IPS DF 19.7 (cell line): ENCODE measurements at places on chromosomes 2 and 18.

DNA sequence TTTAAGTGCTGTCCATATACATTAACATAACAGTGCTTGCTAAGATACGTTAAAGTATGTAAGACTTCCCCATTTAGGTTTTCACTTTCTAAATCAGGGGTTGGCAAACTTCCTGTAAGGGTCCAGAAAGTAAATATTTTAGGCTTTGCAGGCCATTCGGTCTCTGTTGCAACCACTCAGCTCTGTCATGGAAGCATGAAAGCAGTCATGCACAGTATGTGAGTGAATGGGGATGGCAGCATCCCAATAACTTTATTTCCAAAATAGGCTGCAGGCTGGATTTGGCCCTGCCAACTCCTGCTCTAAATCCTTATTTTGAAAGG is 128.7 kb downstream of the PLA2R1 start:
- no peak for DNase-seq

DNA sequence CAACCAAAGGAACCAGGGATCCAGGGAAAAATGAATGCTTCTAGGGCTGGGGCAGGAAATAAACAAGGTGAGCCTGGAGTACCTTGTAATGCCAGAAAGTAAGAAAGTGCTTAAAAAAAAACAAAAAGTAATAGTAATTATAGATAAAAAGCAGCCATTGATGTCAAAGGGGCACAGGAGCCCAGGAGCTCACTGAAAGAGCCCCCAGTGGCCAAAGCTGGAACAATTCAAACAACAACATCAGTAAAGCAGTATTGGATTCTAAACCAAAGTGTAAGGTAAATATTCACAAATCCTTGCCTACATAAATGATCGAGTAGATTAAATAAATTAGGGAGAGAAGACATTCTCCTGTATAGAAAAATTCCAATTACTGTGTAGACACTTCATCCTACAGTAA is 114.3 kb upstream of the ARL4C start:
- DNase-seq: no peak

- no peak for DNase-seq
These were observed 229.6 kb upstream of the ID2 start for GRCh38 chr2:8452296-8452695.

DNA sequence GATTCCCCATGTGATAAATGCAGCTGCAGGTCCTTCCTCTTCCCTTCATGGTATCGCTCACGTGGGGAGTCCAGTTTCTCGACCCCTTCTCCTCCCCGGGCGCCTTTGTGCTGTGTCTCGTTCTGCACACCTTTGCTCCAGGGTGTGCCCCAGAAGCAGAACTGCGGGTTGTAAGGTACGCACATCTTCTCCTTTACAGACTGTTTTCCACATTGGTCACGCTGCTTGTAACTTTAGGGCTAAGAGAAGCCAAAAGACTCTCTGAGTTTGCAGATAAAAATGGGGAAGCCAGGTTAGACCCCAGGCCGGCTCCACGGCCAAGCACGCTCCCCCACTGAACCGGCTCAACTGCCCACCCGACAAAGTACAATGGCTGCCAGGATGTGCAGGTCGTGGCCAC is 45.9 kb upstream of the TFCP2L1 start:
- no peak for DNase-seq

- no peak for DNase-seq
These were observed 124.6 kb upstream of the KCNH7 start for GRCh38 chr2:162963156-162963555.

DNA sequence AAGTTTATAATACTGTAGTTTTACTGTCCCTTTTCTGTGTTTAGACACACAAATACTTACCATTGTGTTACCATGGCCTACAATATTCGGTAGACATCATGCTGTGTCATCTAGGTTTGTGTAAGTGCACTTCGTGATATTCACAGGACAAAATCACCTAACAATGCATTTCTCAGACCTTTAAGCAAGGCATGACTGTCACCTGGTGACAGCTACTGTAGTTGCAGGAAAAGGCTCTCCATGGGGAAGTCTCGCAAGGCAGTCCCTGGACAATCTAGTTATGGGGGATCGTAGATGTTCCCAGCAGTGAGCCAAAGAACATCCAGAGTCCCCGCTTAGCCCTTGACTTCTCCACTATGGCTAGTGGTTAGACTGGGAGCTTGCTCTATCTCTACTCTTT is 73.1 kb downstream of the EIF2AK3 start:
- DNase-seq: no peak

DNA sequence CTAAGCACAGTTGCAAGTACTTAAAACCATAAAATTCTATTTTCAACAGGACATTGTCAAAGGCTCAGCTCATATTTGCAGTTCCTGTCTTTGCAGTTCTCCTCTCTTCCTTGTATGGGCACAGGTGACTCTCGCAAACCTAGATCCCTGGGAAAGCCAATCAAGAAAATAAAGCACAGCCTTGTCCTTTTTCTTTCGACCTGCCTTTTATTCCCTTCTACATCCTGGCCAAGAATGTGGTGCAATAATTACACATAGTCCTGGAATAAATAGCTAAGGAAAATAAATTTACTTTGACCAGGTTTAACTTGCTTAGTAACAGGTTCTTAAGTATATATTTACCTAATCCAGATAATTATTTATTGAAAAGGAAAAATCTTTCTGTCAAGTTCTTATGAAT is 20.2 kb downstream of the ATG16L1 start:
- DNase-seq: no peak

DNA sequence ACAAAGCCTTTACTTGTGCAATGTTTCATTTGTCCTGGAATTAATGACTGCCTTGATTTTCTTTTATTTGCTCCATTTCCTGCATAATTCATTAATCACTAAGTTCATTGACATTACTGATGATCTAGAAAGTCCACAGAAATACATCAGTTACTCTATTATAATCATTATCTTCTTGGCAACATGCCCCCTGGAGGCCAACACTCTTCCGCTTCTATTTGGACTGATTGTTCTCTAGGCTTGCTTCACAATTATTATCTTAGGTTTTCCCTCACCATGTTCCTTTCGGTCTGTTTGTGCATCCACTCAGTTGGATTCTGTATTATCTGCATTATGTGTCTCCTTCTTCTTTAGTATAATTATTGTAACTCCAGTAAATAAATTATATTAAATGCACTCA is 461.0 kb upstream of the CDH2 start:
- DNase-seq: no peak

DNA sequence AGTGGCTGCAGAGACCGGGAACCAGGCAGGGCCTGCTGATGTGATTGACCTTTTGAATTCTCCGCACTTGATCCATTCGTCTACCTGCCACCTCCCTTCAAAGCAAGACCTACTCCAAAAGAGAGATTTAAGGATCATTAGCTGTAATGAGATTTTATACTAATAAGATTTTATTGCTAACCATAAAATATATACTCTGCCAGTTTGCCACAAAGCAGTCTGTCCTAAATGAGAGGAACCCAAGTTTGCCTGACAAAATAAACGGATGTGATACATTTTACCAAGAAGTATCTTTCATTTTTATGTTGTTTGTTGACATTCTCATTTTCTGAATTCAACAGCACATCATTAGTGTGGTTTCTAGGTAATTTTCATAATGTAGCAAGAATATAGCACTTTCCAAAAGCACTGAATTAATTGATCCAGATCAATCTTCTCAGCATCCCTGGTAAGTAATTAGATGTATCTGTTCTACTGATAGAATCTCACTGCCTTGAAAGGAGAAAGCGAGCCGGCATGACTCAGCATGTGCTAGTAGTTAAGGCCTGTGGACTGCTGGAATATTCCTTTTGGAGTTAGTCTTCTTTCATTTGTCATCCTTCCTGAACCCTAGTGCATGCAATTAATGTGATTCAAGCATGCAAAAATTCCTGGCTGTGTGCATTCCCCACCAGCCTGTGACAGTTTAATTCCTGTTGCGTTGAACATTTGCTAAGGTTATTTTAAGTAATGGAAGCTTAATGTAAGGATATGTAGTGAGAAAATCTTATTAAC is 128.5 kb downstream of the ARL6IP6 start:
- DNase-seq: no peak

- no peak for DNase-seq
These were observed 274.9 kb upstream of the UBE2E3 start for GRCh38 chr2:180705551-180705950.

DNA sequence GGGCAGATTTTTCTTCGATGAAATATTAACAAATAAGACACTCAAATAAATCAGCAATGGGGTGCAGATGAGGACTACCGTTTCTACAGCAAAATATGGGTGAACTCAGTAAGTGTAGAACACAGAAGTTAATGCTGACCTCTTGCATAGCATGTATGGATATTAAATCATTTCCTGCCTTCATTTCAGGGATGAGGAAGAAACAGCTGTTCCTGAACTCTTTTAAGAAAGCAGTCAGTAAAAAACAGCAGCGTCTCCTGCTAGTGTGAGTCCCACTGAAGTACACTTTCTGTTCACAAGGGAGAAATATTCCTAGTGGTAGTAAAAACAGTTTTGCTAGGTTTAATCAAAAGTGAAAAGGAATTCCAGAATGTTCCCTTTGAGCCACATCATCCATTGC is 379.0 kb downstream of the ZEB2 start:
- DNase-seq: no peak

- DNase-seq: no peak
These were observed 258.3 kb downstream of the CYRIA start for GRCh38 chr2:16407358-16407757.

- no peak for DNase-seq
These were observed 336.2 kb downstream of the TXNL1 start for GRCh38 chr18:56302156-56302555.

- DNase-seq: no peak
These were observed 11.4 kb downstream of the DARS1 start for GRCh38 chr2:135974036-135974435.

DNA sequence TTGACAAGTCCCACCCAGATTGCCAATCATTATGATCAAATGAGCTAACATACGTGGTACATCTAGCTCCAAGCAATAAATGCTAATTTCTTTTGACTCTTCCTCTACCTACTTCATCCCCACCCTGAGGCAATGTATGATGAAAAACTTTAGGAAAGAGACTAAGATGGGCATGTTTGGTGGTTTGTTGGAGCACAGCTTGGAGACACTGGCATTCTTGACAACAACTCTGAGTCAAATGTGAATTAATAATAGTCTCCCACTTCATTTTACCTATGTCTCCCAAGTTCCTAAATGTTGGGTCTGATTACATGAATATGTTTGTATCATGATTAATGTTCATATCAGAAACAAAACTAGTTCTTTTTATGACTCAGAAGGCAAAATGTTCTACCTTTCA is 36.6 kb downstream of the EXOC6B start:
- no peak for DNase-seq

DNA sequence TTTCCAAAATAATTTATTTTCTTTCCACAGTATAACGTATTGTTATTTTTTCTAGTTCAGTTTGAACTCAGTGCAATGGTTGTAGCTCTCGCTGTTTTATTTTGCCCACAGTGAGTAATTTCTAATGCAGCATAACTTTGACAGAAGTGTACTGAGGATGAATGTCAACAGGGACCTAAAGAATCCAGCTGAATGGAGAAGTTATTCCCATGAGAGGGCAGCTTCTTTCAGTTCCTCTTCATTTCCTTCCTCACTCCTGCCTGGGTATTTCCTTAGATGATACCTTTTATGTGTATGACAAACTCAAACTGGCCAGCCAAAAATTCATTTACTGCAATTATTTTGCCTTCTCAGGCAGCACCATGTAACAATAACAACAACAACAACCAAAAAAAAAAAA is 1223.1 kb upstream of the ZEB2 start:
- DNase-seq: no peak

DNA sequence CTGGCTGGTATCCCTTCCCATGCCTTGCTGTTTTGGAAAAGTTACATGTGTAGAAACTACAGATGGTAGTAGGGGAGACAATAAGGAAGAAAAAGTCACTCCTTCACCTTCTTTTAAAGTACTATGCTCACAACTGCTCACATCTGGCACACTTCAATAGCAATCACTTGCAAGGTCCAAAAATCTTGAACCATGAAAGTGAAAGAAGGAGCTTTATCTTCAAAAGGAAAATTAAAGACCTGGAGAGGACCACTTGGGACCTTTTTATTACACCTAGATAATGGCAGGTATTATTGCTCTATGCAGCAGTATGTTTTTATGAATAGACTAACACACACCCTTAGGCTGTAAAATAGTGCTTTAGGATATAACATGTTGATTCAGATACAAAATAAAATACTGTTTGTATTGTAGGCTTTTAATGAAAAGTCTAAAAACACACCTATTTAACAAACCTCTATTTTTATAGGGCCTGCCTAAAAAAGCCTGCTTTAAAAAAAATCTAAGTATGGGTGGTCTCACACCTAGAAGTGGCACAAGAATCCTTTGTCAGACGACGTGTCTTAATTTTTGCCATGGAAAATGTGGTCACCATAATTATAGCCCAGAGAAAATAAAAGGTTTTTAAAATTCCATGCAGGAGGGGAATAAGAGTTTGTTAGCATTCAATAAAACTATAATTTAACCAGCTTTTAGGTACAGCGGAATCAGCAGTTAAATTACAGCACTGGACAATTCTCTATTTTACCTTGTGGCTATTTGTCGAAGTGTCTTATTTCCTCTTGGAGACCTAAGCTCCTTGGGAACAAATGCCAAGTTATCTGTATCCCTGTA is 124.0 kb downstream of the BCL2 start:
- DNase-seq: no peak

GRCh38 chr18:7603259-7604000 is 36.3 kb downstream of the PTPRM start:
- no peak for DNase-seq

DNA sequence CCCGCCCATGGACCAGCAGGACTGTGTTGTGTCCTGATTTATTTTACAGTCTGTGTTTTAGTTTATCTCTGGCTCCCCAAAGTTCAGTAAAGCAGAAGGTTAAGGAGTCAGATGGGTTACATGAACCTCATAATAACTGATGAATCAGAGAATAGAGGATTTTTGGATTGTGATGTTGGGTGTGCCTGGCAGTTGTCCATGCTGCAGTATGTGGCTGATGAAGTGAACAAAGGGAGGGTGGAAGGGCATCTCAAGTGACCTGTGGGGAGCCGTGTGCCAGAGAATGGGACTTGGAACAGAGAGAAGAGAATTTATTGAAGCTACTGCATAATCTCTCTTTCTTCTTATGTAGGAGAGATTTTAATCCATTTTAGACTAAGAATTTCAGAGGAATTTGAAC is 145.5 kb downstream of the MAP4K4 start:
- DNase-seq: no peak

GRCh38 chr2:45836316-45836715 is 184.8 kb downstream of the PRKCE start:
- DNase-seq: no peak

- DNase-seq: no peak
These were observed 101.3 kb downstream of the DNAH7 start for GRCh38 chr2:195967336-195967735.
